ENCODE measurements at places on chromosomes 4 and X.

DNA sequence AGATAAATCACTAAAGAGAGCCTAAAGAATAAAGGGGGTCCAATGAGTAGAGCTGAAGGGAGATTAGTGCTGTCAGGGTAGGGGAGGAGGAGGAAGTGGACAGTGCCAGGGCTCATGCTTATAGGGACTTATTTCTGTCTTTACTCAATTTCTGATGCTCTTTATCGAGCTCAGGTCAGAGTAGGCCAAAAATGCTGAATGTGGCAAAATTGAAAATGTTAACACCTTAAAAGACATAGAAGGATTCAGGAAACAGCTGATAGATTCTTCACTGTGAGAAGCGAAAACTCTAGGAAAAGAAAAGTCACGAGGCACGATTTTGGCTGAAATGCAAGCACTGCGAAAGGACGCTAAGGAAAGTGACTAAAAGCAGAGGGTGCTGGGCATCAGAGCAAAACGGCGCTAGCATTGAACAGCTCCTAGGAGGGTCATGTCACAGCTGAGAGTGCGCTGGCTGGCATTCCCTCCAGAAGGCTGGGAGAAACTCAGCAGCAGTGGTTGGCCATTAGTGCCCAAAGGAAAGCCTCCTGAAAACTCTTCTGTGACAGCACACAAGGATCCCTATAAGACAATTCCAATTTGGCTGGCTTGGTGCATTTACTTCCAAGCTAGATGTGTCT lies 150.9 kb downstream of the HS6ST2 start:
- no peak for DNase-seq

GRCh38 chr4:108159845-108160244 lies 8.9 kb downstream of the LEF1 start:
- DNase-seq, result no peak

DNA sequence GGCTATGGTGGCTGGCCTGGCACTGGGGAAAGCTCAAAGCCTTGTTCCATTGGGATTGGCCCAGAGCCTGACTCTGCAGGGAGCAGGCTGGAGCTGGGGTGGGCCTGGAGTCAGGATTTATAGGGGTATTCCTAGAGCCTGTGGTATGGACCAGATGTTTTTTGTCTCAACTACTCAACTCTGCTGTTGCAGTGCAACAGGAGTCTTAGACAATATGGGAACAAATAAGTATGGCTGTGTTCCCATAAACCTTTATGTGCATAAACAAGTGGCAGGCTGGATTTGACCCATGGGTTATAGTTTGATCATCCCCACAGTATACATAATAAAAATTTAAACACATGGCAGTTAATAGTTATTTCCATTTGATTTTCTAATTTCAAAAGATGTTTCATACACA lies 557.9 kb upstream of the ARX start:
- DNase-seq, result no peak

GRCh38 chrX:6382284-6382683 lies 152.6 kb downstream of the VCX3A start:
- DNase-seq, result no peak

GRCh38 chrX:138745196-138745595 lies 33.7 kb upstream of the FGF13 start:
- DNase-seq, result no peak

DNA sequence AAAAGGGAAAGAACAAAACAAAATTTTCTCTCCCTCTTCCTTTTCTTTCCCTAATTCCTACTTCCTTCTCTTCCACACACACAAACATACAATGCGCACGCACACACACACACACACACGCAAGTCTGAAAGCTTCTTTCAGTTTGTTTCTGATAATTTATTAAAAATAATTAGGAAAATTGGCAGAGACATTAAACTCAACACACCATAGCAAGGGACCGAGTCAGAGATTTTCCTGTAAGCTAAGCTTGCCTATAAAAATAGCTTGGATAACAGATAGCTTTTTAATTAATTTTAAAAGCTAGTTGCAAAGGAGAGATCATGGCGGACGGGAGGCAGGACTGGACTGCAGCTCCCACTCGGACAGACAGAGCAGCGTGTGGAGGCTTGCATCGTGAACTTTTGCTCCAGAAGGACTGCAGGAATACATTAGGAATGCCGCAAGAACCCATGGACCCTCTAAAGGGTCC lies 92.6 kb upstream of the MAPK10 start:
- DNase-seq, result no peak

GRCh38 chr4:128333309-128334018 lies 45.9 kb upstream of the PGRMC2 start:
- DNase-seq, result no peak

GRCh38 chr4:76799718-76800117 lies 98.2 kb downstream of the SOWAHB start:
- no peak for DNase-seq

DNA sequence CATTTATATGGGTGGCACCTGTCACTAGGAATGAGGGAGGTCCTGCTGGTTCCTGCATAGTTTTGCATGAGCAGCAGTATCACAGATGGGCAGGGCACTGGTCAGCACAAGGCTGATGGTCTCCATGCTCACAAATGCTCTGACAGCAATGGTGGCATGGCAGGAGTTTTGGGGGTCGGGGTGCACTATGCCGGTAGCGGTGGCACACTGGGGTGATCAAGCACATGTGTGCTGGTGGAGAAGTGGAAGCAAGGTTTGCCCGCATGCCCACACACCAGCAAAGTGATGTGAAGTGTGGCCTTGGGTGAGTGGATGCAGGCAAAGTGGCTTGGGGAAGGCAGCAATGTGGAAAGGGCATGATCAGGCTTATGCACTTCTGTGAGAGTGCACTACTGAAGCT lies 60.5 kb upstream of the MAGEE1 start:
- no peak for DNase-seq

All from tibial artery (tissue), 4 donors.